ENCODE measurements at places on chromosomes 2 and 18.

GRCh38 chr2:10157293-10157692, 34.8 kb downstream of the RRM2 start:
- no peak for DNase-seq

DNA sequence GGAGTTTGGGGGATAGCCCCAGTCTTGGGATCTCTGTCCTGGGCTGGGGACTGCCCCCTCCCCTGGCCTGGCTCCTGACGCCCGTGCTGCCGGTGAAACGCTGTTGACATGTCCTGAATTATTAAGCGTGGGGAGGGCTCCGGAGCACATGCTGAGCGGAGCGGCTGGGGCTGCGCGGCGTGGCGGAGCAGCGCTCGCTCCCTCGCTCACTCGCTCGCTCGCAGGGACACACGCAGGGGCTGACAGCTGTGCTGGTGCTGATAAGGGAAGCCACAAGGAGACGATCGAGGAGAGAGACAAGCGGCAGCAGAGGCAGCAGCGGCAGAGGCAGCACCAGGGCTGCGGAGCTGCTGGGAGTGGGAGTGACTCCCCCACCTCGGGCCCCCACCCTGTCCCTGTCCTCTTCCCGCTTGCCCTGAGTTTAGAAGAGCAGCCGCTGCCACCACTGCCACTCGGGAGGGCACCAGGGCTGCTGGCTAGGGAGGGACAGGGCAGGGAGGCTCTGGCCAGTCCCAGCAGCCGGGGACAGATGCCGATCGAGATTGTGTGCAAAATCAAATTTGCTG, at the start of gene ASIC4:
ASIC4 (plus strand) TSS at position 287 of the 566 bp plus-strand sequence; CDS start at position 530, 243 bp downstream.
- no peak for DNase-seq

DNA sequence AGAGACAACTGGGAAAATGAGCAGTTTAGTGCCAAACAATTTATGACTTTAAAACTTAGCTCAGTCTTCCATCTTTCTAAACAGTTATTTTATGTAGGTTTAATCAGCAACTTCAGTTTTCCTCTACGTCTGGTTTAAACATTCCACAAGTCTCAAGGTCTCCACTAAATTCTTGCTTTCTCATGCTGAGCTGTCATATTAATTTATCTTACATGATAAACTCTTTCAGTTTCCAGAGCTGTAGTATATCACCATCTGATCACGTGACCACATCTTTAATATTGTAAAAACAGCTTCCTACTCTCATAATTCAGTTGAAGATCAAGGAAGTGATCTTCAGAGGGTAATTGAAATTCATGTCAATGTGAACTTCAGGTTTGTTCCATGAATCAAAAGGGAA, 158.6 kb downstream of the ZNF804A start:
- no peak for DNase-seq

GRCh38 chr18:9366126-9366714, 31.6 kb downstream of the TWSG1 start:
- no peak for DNase-seq
